ELF-1 (cell line): ENCODE measurements at places on chromosomes 5 and 9.

GRCh38 chr5:76625087-76625815 is 2.0 kb upstream of the F2RL2 start:
- DNase-seq: no peak

DNA sequence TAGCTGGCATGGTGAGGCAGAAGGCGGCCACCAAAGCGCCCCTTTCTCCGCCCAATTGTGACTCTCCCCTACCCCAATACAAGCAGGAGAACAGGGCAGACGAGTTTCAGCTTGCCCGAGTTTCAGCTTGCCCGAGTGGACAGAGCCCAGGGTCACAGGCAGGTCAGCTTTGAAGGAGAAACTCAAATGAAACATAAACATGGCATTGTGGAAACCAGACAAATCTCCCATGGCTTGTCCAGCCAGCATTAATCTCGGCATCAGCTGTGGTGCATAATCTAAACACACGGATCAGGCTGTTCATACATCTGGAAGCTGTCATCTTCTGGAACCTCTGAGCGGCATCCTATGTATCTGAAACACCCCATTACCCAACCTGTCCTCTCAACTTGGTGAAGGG is 16.9 kb downstream of the PTCH1 start:
- no peak for DNase-seq

DNA sequence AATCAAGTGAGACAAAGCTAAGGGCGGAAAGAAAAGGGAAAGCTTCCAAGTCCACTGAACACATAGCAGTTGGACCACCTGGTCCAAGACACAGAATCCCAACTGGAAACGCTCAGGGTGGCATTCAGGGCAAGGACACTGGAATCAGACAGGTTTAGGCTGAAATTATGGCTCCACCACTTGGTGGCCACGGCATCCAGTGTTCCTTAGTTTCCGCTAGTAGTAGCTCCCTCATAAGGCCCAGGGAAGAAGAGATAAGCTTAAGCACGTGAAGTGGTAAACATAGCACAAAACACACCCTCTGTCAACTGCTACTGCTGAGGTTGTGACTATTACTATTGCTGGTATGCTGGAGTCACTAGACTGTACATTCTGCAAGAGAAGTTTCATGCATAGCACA is 209.4 kb downstream of the GLIS3 start:
- DNase-seq: no peak

GRCh38 chr9:130974697-130975096 is 34.3 kb upstream of the LAMC3 start:
- DNase-seq: no peak

GRCh38 chr5:8676695-8677094 is 807.7 kb downstream of the MTRR start:
- no peak for DNase-seq

GRCh38 chr5:62627121-62627520 is 48.5 kb downstream of the LRRC70 start:
- DNase-seq: peak; percentile 18

DNA sequence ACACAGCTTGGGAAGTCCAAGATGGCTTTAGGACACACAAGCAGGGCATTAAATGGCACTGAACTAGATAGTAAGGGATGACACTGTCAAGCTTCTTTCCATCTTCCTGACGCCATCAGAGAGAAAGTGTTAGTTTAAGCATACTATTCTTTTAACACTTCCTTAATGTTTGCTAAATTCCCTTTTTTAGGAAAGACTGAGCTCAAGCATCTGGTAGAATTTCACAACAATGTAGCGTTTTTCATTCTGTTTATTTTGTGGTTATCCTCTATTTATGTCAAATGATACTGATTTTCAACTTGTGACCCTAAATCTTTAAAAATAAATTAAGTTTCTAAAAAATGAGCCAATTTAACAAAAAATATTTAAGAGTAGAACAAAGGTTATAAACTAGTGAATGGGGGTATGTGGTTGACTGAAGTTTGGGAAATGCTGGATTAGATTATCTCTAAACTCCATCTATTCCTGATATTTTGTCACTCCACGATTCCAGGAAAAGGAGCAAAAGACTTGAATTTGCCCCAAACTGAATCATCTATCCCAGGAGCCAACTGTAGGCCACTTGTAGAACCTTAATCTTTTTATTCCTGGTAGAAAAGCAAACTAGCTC is 147.4 kb upstream of the KLF9 start:
- no peak for DNase-seq

DNA sequence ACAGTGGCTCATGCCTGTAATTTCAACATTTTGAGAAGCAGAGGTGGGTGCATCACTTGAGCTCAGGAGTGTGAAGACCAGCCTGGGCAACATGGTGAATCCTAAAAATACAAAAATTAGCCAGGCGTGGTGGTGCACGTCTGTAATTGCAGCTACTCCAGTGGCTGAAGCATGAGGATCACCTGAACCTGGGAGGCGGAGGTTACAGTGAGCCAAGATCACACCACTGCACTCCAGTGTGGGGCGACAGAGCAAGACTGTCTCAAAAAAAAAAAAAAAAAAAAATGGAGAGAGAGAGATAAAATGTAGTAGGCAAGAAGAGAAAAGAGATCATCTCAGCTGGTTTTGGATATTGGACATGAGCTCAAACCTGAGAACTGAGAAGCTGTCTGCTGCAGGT is 23.7 kb upstream of the ZCCHC7 start:
- DNase-seq: no peak

- DNase-seq: no peak
Measured at GRCh38 chr5:65961633-65962032, 35.3 kb downstream of the ERBIN start.

DNA sequence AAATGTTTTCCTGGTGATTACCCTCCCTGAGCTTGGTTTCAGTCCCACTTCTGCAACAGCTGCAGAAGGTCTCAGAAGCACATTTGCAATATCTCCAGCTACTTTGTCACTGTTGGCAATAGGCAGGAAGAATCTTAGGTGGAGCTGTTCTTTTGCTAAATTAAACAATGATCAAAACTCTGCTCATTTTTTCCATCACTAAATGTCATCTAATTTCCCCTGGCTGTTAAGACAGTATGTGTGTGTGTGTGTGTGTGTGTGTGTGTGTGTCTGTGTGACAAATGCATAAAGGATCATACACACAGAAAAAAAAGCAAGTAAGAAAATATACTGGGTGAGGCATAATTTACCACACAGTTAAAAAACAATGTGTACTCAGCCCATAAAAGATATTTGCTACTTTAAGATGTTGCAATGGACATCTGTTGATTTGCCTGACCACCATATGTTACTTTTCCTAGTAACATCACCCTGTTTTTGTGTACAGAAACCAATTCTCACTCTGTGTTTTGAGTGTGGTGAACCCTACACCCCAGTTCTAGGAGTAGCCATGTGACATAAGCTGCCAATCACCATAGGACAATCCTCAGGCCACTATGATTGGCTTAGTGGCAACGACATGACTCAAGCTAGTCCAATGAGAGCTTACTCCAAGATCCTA is 572.6 kb upstream of the CLINT1 start:
- no peak for DNase-seq
